Glomerular endothelial cell (primary cell): ENCODE measurements at places on chromosomes 13 and 19. TPM values are rescaled to one million over a fixed set of nuclear protein-coding genes. Genes with fewer than 3 reads are reported as not detected.

CEACAM7 gene
- not detected in 2 replicates for total RNA-seq

STAP2 gene
- total RNA-seq: 28.8 and 29.3 TPM in 2 replicates

DNA sequence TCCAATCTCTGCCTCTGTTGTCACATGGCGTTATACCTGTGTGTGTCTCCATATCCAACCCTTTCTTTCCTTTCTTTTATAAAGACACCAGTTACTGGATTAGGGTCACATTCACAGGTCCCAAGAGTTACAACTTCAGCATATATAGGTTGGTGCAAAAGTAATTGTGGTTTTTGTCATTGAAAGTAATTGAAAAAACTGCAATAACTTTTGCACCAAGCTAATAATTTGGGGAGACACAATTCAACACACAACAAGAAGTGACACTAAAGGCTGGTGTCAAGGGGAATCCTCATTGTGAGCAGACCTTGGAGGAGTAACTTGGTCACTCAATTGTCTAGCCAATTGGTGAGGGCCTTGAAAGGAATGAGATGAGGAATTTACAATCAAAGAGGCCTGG, 1366.1 kb downstream of the PCDH9 start:
- DNase-seq: no peak

DNA sequence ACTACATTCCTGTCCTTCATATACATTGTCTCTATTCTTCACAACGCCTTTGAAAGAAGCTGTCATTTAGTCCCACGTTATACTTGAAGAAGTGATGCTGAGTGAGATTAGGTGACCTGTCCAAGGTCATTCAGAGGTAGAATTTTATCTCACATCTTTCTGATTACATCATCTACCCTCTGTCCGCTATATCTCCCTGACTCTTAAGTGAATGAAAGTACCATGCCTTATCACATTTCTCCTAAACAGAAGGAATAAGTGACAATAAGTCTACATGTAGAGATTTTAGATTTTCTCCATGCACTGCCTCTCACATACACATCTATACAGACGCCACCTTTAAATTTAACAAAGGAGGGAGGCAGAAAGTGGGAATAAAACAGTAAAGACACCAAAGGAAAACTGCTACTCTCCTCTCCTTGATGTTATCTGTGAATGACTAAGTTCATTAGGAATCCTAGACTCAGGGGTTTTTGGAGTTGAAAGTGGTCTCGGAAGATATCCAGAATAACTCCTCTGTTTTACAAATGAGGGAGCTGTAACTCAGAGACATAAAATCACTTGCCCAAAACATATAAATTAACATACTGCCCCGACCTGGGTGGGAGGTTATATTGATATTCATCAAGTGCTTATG, 4.9 kb upstream of the CLDN10 start:
- no peak for DNase-seq

DNA sequence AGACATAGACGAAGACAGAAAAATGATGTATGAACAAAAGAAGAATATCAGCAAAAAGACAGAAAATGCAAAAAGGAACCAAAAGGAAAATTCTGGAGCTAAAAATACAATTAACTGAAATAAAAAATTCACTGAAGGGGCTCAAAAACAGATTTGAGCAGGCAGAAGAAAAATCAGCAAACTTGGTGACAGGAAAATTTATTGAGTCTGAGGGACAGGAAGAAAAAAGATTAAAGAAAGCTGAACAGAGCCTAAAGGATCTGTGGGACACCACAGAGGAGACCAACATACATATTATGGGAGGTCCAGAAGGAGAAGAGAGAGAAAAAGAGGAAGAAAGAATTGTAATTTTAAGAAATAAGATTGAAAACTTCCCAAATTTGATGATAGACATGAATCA, 7.4 kb upstream of the LSR start:
- DNase-seq: no peak
